ENCODE measurements at places on chromosomes 2 and 18.

- no peak overlapping the region for H3K4me3 ChIP-seq
- no peak for DNase-seq
- no peaks in the 10 kb centered on the region for H3K4me1 ChIP-seq
- no peaks in the 10 kb centered on the region for H3K27me3 ChIP-seq
Observed at GRCh38 chr2:151878655-151879563, 50.7 kb upstream of the ARL5A start.

DNA sequence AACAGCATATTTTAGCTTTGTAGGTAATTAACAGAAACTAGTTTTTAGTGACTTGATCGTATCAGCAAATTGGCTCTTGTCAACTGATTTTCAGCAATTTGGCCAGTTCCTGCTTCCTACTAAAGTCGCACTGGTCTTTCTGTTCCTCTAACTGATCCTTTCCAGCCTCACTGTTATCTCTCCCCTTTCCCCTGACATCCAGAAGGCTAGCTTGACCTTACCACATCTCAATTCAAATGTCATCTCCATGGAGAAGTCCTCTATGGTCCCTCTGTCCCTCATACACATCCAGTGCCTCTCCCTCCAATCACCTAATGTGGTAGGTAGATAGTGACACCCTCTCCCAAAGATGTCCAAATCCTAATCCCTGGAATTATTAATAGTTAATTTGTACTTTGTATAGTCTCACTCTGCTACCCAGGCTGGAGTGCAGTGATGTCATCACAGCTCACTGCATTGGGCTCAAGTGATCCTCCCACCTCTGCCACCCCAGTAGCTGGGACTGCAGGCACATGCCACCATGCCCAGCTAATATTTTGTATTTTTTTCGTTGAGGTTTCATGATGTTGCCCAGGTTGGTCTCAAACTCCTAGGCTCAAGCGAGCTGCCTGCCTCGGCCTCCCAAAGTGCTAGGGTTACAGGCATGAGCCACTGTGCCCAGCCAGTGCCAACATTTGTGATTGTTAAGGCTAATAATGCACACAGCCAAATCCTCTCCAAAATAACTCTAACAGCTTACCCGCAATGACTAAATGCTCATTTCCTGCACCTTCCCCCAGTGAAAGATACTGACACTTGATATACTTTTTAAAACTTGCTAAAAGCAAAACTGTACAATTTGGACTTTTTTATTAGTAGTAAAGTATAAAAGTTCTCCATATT lies 16.9 kb downstream of the PSTPIP2 start:
- H3K36me3 ChIP-seq = no peaks in the 10 kb centered on the region
- no peaks in the 10 kb centered on the region for H3K27me3 ChIP-seq
- H3K4me1 ChIP-seq = no peaks in the 10 kb centered on the region
- H3K4me3 ChIP-seq = no peak overlapping the region
- DNase-seq = no peak

- peak overlapping the region; percentile 29 for H3K27ac ChIP-seq
- DNase-seq = no peak
- peaks cover 3% of the 10 kb centered on the region for H3K4me1 ChIP-seq
- no peak overlapping the region for H3K4me3 ChIP-seq
Observed at GRCh38 chr2:176781570-176782217, 430.9 kb upstream of the HNRNPA3 start.

DNA sequence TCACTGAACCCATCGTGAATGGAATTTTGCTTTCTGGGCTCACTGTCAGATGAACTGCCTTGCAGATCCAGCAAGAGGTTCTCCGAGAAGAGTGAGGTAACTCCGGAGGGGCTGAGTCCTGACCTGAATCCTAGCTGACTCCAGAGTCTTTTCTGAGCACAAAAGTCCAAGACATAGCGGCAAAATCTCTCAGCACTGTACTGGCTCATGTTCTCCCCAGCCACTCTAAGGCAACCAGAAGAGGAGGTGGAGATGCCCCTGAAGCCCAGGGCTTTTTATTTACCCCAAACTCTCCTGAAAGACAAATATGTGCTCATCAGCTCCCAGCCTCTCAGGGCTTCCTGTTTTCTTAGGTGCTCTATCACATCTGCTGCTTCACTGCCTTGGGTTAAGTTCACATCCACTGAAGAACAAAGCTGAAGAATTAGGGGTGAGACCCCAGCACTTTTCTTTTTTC lies 221.8 kb downstream of the MREG start:
- H3K4me3 ChIP-seq = no peak overlapping the region
- no peak overlapping the region for H3K27ac ChIP-seq

- no peaks in the 10 kb centered on the region for H3K27me3 ChIP-seq
- no peaks in the 10 kb centered on the region for H3K4me1 ChIP-seq
- no peaks in the 10 kb centered on the region for H3K36me3 ChIP-seq
- no peak overlapping the region for H3K27ac ChIP-seq
Observed at GRCh38 chr2:24469148-24469650, 21.9 kb upstream of the NCOA1 start.

DNA sequence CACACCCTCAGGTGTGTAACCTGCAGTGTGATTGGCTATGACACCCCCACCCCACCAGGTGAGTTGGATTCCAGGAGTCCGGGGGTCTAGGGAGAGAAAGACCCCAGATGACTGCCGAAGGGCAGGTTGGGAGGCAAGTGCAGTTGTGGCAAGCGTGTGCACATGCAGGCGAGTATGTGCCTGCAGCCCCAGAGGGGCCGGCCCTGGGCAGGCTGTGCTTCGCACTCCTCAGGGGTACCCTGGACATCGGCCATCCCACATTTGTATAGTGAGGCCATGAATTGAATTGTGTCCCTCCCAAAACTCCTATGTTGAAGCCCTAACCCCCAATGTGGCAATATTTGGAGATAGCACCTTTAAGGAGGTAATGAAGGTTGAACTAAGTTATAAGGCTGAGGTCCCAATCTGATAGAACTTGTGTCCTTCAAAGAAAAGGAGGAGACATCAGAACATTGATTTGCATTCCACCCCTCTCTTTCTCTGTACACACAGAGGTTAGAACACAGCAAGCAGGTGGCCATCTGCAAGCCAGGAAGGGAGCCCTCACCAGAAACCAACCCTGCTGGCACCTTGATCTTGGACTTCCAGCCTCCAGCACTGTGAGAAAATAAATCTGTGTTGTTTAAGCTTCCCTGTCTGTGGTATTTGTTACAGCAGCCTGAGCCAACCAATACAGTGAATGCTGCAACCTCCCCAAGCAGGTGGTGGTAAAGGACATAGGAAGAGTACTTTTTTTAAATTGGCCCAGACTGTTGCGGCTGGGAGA lies 241.8 kb downstream of the TFCP2L1 start:
- no peaks in the 10 kb centered on the region for H3K27me3 ChIP-seq
- no peaks in the 10 kb centered on the region for H3K36me3 ChIP-seq
- DNase-seq = no peak
- no peaks in the 10 kb centered on the region for H3K4me1 ChIP-seq
- no peak overlapping the region for H3K27ac ChIP-seq
- H3K4me3 ChIP-seq = no peak overlapping the region

- H3K36me3 ChIP-seq = no peaks in the 10 kb centered on the region
- H3K4me1 ChIP-seq = no peaks in the 10 kb centered on the region
- no peak overlapping the region for H3K4me3 ChIP-seq
Observed at GRCh38 chr2:147223119-147223518, 621.7 kb upstream of the ACVR2A start.

DNA sequence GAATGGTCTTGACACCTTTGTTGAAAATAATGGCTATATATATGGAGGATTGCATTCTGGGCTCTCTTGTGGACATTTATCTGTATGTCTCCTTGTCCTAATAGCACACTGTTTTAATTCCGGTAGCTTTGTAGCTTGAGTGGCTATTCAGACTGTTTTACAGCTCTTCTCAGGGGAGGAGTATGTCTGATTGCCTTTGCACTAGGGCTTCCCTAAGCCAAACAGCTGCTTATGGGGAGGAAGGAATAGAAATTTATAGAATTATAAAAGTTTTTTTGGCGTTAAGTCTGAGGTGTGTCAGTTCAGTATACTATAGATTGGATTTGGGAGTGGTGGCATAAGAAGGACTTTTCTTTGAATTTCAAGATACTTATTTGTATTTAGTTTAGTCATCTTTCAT lies 12.6 kb downstream of the SEH1L start:
- H3K27ac ChIP-seq = no peak overlapping the region
- H3K36me3 ChIP-seq = peaks cover 58% of the 10 kb centered on the region
- no peaks in the 10 kb centered on the region for H3K4me1 ChIP-seq

DNA sequence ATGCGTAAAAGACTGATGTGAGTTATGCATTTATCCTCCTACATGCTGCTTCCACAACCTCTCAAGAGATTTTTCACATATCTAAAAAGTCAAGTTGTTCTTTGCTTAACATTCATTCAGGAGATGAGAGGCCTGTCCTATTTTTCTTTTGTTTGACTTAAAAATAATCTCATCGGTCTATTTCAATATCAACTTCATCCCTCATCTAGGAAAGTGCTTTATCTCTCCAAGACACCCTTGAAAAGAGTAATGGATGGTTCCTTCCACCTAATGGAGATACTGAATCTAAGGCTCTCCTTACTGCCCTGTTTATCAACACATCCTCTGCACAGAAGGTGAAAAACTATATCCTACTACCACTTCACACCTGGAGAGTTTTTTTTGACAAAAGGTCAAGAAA lies 2.4 kb downstream of the NFE2L2 start:
- H3K4me3 ChIP-seq = peak overlapping the region; percentile 93
- no peak overlapping the region for H3K27ac ChIP-seq
- peaks cover 4% of the 10 kb centered on the region for H3K36me3 ChIP-seq
- H3K27me3 ChIP-seq = no peaks in the 10 kb centered on the region
- no peak for DNase-seq

- H3K27ac ChIP-seq = no peak overlapping the region
- DNase-seq = no peak
- H3K4me3 ChIP-seq = no peak overlapping the region
- no peaks in the 10 kb centered on the region for H3K27me3 ChIP-seq
- H3K4me1 ChIP-seq = no peaks in the 10 kb centered on the region
- peaks cover 12% of the 10 kb centered on the region for H3K36me3 ChIP-seq
Observed at GRCh38 chr2:46050027-46050426, 247.2 kb upstream of the EPAS1 start.

GRCh38 chr2:64143169-64144056 lies 807 bp downstream of the PELI1 start:
- H3K27me3 ChIP-seq = no peaks in the 10 kb centered on the region
- H3K4me1 ChIP-seq = peaks cover 29% of the 10 kb centered on the region
- peak; percentile 67 for DNase-seq
- peak overlapping the region; percentile 85 for H3K4me3 ChIP-seq

DNA sequence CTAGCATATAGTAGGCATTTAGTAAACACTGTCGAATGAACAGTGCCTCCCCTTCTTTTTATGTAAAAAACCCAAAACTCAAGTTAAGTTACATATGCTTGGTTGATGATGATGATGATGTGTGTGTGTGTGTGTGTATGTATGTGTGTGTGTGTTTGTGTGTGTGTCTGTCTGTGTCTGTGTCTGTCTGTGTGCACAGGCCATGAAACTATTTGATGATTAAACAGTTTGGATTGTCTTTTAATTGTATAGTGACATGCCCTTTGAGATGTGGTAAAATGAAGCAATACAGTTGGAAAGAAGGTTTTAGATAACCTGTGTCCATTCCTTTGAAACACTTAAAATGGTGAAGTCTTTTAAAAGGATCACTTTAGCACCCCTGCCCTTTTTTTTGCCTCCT lies 105.6 kb downstream of the MAP4K4 start:
- H3K36me3 ChIP-seq = peaks cover 3% of the 10 kb centered on the region
- H3K4me1 ChIP-seq = peaks cover 41% of the 10 kb centered on the region
- H3K27ac ChIP-seq = no peak overlapping the region
- H3K4me3 ChIP-seq = no peak overlapping the region
- DNase-seq = no peak

- H3K27ac ChIP-seq = no peak overlapping the region
- no peak for DNase-seq
- H3K27me3 ChIP-seq = no peaks in the 10 kb centered on the region
Observed at GRCh38 chr2:97698530-97698929, 14.8 kb upstream of the ZAP70 start.

DNA sequence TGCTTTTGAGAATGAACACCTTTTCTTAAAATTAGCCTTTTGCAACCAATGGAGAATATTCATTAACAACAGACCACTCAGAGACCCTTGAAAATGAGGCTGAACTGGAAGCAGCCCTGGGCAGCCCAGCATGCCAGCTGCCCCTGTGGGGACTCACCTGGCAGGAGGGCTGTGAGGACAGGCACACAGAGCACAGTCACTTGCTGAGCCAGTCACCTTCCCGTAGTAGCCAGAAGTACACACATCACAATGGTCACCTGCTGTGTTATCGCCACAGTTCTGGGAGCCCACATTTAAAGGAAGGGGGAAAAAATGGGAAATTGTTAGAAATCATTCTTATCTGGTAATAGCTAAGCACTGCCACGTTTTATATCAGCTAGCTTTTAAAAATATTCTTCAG lies 115.5 kb downstream of the LAMA1 start:
- no peaks in the 10 kb centered on the region for H3K4me1 ChIP-seq
- no peaks in the 10 kb centered on the region for H3K36me3 ChIP-seq
- DNase-seq = no peak

DNA sequence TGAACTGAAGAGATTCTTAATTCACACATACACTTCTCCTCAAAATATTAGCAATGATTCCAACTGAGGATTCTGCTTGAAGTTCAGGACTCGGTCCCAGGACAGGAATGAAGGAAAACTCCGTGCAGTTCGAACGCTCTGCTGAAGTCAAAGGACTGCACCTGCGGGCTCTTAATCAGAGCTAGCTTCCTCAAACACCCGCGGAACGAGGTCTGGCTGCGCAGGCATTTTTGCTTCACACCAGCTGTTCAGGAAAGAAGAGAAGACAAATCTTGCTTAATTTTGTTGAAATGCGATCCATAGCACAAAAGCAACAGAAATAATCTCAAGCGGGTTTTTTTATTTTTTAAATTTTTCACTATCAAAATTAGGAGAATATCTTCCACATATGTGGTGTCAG lies 175.6 kb downstream of the LAMA1 start:
- DNase-seq = no peak
- H3K27me3 ChIP-seq = no peaks in the 10 kb centered on the region
- no peaks in the 10 kb centered on the region for H3K36me3 ChIP-seq

DNA sequence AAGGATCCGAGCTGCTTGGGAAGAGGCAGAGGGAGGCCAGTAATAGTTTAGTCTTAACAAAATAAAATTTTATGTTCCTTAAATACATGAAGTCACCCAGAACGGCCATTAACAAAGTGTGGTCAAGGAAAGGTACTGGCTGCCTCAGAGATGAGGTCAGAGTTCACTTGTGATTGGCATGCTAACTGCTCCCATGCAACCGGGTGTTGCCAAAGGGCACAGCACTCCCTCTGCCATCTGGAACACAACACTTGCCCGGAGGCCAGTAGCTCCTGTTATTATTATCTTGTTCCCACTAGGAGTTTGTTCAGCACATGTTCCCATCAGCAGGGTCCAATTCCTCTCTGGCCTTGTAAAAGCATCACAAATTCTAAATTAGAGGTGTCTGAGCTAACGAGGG lies 207.0 kb downstream of the CYP26B1 start:
- H3K4me1 ChIP-seq = no peaks in the 10 kb centered on the region
- no peaks in the 10 kb centered on the region for H3K36me3 ChIP-seq
- H3K4me3 ChIP-seq = no peak overlapping the region
- H3K27me3 ChIP-seq = no peaks in the 10 kb centered on the region
- no peak overlapping the region for H3K27ac ChIP-seq
- no peak for DNase-seq
